Umbilical cord (tissue), 2 donors: ENCODE measurements at places on chromosomes 7 and 10. TPM values are rescaled to one million over a fixed set of nuclear protein-coding genes. Genes with fewer than 3 reads are reported as not detected.

Gene BTBD16
- not detected for total RNA-seq

Gene MDFIC
- total RNA-seq, result 66.2 TPM

Gene DNAJB6
- 115 TPM for total RNA-seq

Gene RSPH10B
- 1.2 TPM for total RNA-seq

Gene GSAP
- total RNA-seq, result 9.9 TPM

Gene ANKRD30A
- total RNA-seq, result 0.72 TPM
